ENCODE measurements at places on chromosomes 6 and 20. TPM values are rescaled to one million over a fixed set of nuclear protein-coding genes. Genes with fewer than 3 reads are reported as not detected.

EYA2 gene
- not detected for total RNA-seq

CALHM6 gene
- total RNA-seq, result 0.53 TPM

MMP24 gene
- not detected for total RNA-seq

C6orf15 gene
- total RNA-seq, result not detected

ANGPT4 gene
- not detected for total RNA-seq

Data from GM12878 (cell line).